Small intestine (tissue), 16 donors: ENCODE measurements at places on chromosomes 4 and X.
A peak's percentile ranks its signal among the peaks of the same experiment; 100 is the strongest.

- no peak for DNase-seq
These were observed 309.3 kb downstream of the FRMPD4 start for GRCh38 chrX:12447448-12448064.

GRCh38 chrX:136868283-136869055 lies 12.1 kb downstream of the RBMX start:
- no peak for DNase-seq

DNA sequence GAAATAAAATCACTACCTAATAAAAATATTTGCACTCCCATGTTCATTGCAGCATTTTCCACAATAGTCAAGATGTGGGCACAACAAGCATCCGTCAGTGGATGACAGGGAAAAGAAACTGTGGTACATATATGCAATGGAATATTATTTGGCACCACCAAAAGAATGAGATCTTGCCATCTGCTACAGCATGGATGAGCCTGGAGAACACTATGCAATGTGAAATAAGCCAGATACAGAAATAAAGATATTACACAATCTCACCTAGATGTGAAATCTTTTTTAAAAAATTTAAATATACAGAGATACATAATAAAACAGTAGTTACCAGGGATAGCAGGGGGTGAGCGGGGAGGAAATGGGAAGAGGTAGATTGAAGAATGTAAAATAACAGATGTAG lies 44.8 kb downstream of the LDB2 start:
- DNase-seq, result no peak

- DNase-seq, result no peak
These were observed 44.5 kb downstream of the MAGEB16 start for GRCh38 chrX:35842674-35843073.

GRCh38 chrX:103615781-103616371 lies 8.1 kb downstream of the TCEAL3 start:
- DNase-seq, result no peak

- DNase-seq, result peak; percentile 65
These were observed 3.9 kb downstream of the SHISA3 start for GRCh38 chr4:42401171-42401570.

DNA sequence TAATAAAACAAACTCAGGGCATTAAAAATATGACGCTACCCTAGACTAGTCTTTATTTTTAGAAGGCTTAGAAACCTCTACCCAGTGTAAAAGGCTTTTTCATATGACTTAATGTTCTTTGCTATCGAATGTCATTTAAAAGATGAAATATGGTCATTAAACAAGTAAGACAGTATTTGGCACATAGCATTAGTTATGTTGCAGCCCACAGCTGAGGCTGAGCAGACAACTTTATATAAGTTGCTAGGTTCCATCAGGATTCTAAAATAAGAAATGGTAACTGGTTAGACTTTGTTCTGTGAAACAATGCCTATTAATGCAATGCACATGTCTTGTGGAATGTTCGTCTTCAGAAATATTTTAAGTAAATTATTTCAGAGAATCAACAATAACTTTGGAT lies 10.4 kb upstream of the PRSS12 start:
- no peak for DNase-seq

GRCh38 chrX:3176439-3176820 lies 135.2 kb downstream of the ARSF start:
- no peak for DNase-seq

DNA sequence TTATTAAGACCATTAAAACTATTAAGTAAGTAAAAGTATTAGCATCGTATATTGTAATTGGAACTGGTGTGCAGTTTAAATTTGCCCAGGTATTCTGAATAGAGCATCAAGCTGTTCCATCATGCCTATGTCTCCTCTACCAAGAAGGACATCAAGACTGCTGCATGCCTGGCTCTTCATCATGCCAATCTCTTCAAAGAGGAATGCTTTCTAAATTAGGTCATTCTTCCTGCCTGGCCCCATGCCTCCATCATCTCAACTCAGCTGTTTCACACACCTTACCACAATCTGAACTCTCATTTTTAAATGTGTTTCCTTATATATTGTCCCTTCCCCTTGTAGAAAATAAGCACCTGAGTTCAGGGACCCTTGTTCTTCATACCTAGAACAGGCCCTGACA lies 270.5 kb upstream of the PPARGC1A start:
- no peak for DNase-seq

- no peak for DNase-seq
These were observed 4.6 kb upstream of the PKD2 start for GRCh38 chr4:88002786-88003185.

- DNase-seq, result no peak
These were observed 43.6 kb upstream of the IL1RAPL2 start for GRCh38 chrX:104522386-104522785.

- no peak for DNase-seq
These were observed 199.8 kb downstream of the PDGFRA start for GRCh38 chr4:54428940-54429339.

GRCh38 chr4:6134612-6135220 lies 65.6 kb downstream of the JAKMIP1 start:
- no peak for DNase-seq

GRCh38 chr4:174210354-174210753 lies 73.1 kb downstream of the FBXO8 start:
- no peak for DNase-seq

DNA sequence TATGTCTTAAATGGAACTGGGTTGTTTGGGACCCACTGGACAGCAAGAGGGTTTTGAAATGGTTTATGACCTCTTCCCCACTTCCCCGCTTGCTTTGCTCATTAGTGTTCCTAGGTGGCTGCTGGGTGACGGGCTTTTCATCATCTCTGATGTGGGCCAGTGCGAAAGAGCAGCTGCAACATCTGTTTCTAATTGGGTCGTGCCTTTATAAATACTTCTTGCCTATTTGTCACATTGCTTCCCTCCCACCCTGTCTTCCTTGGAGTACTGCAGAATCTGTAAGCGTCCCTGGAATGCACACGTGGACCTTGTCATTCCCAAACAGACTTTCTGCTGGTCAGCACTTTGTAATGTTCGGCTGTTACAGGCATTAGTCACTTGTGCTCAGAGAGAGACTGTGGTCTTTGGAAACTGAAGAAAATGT lies 35.2 kb downstream of the SEPTIN11 start:
- DNase-seq, result peak; percentile 56

DNA sequence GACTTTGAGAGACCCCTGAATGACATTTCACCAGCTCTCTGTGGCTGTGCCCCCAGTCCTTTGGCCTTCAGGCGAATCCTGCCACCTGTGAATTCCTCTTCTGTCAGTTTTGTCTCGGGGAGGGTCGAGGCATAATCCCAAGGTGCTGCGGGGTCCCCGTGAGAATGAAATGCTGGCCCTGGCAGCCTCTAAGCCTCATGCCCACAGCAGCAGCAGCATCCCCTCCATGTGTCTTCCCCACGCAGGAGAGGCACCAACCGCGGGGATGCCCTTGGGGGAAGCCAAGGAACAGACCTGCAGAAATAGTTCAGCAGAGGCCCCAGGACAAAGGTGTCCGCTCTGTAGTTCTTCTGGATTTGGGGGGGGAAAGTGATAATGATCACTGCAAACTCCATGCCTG lies 104.8 kb downstream of the PHKA2 start:
- no peak for DNase-seq

GRCh38 chrX:56397636-56398035 lies 165.5 kb downstream of the KLF8 start:
- DNase-seq, result no peak

DNA sequence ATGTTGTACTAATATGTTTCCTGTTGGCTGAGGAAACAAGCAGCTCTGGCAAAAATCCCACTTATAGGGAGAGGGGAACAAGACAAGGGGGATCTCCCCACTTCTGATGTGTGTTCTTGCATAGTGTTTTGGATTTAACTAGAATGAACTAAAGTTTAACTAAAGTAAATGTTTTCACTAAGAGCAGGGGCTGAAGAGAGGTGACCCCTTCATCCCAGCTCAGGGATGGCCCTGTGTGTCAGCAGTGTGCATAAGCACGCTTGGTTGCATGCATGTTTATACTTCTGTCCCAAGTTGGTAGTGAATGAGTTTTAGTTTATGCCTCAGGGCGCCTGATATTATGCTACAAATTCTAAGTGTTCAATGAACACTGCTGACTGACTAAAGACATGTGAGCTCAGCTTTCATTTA lies 169.4 kb downstream of the MGST2 start:
- DNase-seq, result no peak

DNA sequence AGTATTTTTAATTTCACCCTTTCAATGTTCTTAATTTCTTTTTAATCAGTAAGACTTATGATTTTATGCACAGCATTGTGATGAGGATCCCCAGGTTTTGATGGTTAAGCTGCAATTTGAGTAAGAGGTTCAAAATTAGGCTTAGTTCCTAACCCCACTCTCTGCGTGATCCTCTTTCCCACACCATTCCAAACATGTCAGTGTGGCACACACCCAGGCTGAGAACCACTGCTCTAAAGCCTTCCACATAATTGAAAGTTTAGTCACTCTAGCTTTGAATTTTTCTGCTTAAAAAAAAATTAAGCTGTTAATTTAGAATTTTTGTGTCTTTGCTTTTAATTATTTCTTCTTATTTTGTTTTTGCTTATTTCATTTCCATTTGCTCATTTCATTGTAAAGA lies 68.8 kb upstream of the SLC7A11 start:
- no peak for DNase-seq

DNA sequence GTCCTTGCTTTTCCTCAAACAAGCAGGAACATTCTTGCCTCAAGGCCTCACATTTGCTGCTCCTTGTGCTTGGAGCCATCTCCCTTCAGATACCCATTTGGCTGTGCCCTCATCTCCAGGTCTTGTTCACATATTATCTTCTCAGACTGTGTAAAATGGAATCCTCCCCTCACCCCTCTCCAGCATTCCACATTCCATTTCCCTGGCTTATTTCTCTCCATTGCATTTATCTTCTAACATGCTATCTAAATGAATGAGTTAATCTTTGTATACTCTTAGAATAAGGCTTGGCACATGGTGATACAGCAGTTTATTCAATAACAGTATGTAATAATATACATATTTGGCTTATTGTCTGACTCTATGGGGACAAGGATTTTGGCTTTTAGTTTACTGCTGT lies 8.8 kb upstream of the GALNT7 start:
- DNase-seq, result no peak
